Stimulated activated naive B cell treated with anti-CD40 and anti-IgM and Interleukin-4, amounts not matched to agents 10 μg/mL and 1 μg/mL and 100 μg/mL, for 72 hours (primary cell): ENCODE measurements at places on chromosomes 6 and 20.

DNA sequence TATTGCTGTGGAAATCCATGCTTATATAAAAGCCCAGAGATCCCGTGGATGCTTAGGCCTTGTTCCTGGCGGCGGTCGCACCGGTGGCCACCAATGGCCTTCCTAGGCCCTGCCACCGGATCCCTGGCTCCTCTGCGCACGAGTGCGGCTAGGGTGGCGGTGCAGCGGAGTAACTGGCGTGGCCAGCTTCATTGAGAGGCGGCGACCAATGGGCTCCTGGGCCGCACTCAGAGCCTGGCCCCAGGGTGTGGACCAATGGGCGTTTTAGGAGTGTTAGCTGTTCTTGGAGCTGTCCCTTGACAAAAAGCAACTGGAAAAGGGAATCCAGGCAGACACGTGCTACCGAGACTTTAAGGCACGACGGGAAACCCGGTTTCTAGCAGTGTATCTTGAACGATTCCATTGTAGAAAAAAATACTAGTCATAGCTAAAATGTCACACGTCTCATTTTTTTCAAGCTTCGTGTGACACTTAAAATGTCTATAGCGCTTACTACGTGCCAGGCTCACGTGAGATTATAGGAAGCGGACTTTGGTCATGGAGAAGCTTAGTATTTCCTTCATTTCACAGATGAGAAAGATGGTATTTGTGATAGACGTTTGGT, 1.7 kb downstream of the AMD1 start:
- peak; percentile 52 for DNase-seq

DNA sequence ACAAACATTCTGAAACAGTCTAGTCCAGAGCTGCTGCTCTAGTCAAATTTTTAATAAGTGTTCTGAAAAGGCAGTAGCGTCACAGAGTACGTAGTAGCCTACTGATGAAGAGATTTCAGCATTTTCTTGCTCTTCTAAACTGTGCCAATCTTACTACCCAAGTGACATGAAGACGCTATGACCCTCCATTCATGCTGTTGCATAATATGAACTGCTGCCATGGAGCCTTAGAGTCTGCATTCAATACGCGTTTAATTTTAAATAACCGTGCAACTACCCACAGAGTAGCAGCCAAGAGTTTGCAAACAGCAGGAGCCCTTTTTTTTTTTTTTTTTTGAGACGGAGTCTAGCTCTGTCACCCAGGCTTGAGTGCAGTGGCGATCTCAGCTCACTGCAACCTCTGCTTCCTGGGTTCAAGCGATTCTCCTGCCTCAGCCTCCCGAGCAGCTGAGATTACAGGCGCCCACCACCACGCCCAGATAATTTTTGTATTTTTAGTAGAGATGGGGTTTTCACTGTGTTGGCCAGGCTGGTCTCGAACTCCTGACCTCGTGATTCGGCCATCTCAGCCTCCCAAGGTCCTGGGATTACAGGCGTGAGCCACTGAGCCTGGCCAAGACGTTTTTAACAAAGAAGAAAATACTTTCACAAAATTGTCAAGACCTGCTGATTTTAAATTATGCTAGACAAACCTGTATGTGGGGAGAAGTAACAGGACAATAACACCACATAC, 44.3 kb downstream of the EZR start:
- DNase-seq = no peak

GRCh38 chr20:63381781-63382431, 20.8 kb upstream of the CHRNA4 start:
- no peak for DNase-seq

GRCh38 chr6:71033890-71034289, 77.0 kb upstream of the B3GAT2 start:
- DNase-seq = no peak

DNA sequence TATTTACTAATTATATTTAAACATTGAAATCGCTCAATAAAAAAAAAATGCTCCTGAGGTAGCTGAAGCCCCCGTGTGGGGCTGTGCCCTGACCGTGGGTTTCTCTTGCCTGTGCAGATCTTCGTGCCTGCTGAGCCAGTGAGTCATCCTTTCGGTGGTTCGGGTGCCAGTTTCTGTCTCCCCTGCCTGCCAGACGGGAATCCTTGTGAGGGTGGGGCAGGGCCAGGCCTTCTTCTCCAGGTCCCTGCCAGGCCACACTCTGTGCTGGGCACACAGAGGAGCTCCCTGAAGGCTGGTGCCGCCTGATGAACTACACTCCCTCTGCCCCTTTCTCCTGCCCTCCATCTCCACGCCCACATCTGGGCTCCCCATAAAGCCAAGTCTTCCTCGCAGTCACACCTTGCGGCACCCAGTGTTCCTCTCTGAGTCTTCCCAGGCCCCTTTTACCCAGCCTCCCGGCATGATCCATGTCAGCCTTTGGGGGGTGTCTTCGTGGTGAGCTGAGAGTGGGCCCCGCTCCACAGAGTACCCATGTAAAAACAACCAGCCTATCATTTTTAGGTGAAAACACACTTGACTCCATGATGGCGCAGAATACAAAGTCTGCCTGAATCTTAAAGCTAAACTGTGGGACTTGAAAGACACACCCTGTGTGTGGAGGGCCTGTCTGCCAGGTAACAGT, 19.3 kb downstream of the FGD2 start:
- DNase-seq = no peak

GRCh38 chr6:136920671-136921380, 1.3 kb upstream of the SLC35D3 start:
- DNase-seq = no peak

DNA sequence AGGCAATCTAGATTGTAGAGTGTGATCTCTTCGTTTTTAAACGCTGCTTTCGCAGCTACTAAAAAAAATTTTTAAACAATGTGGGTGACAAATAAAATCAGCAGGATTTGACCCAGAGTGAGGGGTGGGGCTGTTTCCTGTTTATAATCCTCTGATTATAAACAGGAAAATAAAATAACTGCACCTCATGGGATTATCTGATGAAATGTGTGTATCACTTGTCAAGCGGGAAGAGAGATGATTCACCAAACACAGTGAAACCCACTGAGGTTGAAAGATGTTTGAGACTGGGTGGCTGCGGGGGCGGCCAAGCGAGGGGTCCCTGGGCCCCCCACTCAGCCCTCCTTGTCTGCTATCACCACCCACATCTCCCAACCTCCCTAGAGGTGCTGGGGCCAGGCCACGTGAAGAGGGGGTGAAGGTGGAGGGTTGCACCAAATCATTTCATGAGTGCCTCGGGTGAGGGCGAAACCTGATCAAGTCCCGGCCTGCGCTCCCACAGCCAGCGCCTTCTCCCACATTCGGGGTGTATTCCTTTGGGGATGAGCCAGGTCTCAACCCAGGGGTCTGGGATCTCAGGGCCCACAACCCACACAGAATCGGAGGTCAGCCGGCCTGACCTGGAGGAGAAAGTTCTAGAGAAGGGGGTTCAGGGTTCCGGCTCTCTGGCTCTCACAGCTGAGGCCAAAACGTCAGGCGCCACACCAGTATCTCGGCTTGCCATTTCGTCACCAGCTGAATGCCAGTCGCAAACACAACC, 212.5 kb downstream of the BMP7 start:
- DNase-seq = no peak

GRCh38 chr20:22688485-22688884, 104.1 kb upstream of the FOXA2 start:
- DNase-seq = no peak

DNA sequence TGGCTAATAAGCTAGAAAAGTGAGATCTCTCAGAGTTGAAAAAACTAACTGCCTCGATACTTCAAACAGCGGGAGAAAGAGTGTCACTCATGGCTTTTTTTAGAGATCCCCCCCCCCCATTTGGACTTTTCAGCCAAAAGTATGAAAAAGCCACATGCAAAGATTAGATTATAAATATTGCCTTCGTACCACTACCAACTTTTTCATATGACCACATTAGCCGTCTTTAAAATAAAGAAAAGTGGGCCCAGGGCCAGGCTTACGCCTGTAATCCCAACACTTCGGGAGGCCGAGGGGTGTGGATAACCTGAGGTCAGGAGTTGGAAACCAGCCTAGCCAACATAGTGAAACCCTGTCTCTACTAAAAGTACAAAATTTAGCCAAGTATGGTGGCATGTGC, 4.4 kb downstream of the PGK2 start:
- DNase-seq = no peak

- no peak for DNase-seq
Observed at GRCh38 chr6:91681296-91681695, 1094.4 kb upstream of the MAP3K7 start.

GRCh38 chr6:38646166-38646878, 6.6 kb upstream of the BTBD9 start:
- no peak for DNase-seq

DNA sequence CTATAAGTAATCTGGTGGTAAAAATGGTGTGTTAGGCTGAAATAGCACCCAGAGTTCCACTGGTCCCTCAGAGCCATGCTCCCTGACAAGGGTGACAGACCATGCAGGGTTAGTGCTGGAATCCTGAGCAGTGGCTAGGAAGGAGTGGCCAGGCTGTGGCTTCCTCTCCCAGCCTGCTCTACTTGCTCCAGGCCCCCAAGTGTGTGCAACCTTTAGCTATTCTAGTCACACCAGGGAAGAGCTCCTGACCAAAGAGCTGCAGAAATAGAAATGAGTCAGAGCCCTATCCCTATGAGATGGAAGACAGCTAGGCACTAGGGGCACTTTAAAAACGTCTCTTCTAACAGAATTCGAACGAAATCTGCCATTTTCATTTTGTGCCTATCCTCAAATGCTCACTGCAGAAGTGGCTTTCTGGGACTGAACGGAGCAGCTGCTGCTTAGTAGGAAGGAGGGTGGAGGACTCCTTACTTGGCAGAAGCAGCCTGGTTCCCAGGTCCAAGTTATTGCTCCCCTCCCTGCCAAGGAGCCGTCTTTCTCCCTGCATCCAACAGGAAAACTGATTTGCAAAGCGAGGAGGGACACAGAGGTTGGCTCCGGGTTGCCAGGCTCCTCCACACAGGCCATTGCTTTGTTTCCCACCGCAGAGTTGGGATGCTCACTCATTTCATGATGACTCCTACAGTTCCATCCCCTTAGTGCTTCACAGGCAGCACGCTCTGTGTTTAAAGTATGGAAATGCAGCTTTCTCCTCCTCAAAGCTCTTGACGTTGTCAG, 754.5 kb downstream of the C6orf118 start:
- no peak for DNase-seq

GRCh38 chr20:55173601-55174000, 698.2 kb downstream of the DOK5 start:
- DNase-seq = no peak

DNA sequence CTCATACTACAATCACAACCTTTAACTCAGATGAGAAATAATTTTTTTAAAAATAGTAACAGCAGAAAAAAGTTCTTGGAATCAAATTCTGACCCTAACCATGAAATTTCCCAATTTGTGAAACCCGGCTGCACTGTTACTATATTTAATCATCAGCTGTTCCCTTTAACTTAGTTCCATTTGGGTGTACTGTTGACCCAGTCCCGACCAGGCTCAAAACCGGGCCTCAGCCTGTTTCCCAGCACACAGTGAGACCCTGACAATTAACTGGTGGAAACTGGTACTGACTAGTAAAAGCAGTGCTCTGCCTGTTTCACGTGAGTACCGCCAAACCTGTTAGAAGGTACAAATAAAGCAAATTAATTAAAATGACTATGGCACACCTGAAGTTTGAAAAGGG, 7.0 kb downstream of the CTCFL start:
- no peak for DNase-seq

DNA sequence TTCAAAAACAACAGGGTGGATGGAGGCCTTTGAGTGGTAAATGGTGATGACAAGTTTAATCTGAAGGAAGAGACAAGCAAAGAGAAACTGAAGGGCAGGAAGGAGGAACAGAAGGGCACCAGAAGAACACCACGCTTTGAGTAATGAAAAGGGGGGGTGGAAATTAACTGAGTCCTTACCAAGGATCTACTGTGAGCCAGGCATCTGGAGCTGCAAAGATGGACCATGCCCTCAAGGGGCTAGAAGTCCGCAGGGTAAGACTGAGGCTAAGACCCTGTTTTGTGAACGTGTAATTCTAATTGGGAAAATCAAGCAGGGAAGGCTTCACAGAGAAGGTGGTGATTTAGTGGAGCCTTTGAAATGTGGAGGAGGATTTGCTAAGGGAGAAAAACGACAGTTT, 1.6 kb downstream of the NDRG3 start:
- DNase-seq = no peak

DNA sequence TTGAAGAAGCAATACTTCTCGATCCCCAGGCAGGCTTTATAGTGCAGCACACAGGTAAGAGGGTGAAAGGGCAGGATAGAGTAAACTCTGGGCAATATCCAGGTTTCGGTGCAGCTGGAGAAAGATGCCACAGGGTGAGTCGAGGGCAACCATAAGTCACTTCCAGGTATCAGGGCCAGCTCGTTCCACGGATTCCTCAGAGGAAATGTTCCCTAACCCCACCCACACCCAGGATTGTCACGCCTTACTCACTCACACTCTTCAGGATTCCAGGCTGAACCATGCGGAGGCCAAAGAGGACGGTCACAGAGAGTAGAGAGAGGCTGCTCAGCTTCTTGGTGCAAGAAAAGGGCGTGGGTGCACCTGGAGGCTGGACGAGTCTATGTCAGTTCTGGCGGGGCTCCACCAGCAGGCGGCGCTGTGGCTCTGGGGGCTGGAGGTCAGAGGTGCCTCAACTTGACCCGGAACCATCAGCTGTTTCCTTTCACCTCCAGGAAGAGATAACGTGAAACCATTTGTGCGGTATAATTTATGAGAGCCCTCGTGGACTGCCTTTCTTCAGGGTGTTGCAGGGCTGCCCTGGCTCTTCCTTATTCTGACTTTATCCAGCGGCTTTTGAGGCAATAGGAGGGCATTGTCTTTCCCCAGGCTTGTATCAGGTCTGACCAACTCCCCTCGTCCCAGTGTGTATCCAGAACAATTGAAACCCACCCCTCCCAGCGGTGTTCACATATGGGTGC, 14.5 kb upstream of the WFDC12 start:
- DNase-seq = peak; percentile 55

GRCh38 chr20:16096756-16097326, 476.4 kb downstream of the KIF16B start:
- DNase-seq = no peak

GRCh38 chr6:157552081-157552747, 171.2 kb downstream of the ZDHHC14 start:
- no peak for DNase-seq

- DNase-seq = peak; percentile 18
Observed at GRCh38 chr6:105136431-105137350, 43.1 kb downstream of the POPDC3 start.

GRCh38 chr20:63101781-63102720, 95.3 kb upstream of the BHLHE23 start:
- DNase-seq = peak; percentile 54

GRCh38 chr6:119848696-119849095, 499.1 kb upstream of the MAN1A1 start:
- no peak for DNase-seq

- no peak for DNase-seq
Observed at GRCh38 chr6:7215131-7215530, 97.9 kb downstream of the SSR1 start.

GRCh38 chr20:32574296-32575226, 10.6 kb downstream of the NOL4L start:
- DNase-seq = no peak

GRCh38 chr20:20276811-20277530, 90.9 kb upstream of the INSM1 start:
- no peak for DNase-seq

DNA sequence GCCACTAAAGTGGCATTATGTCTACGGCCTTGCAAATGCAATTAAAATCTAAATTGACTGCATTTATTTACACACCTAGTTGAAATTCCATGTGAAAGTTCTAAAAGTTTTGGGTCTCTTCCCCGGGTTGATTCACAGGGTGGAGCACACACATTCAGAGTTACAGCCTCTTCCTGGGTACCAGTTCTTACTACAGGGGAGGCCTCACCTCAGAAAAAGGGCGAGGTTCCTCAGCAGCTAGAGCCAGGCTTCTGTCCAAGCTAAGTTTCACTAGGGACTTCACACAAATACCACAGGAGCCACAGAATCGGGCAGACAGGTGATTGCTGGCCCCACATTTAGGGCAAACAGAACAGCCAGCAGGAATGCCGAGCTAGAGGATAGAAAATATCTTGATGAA, 52.7 kb downstream of the DZANK1 start:
- no peak for DNase-seq
